ENCODE measurements at places on chromosomes 5 and 9.

- H3K27me3 ChIP-seq = peaks cover 7% of the 10 kb centered on the region
- no peaks in the 10 kb centered on the region for H3K36me3 ChIP-seq
- DNase-seq = no peak
Measured at GRCh38 chr9:87227456-87227855, 270.2 kb upstream of the DAPK1 start.

DNA sequence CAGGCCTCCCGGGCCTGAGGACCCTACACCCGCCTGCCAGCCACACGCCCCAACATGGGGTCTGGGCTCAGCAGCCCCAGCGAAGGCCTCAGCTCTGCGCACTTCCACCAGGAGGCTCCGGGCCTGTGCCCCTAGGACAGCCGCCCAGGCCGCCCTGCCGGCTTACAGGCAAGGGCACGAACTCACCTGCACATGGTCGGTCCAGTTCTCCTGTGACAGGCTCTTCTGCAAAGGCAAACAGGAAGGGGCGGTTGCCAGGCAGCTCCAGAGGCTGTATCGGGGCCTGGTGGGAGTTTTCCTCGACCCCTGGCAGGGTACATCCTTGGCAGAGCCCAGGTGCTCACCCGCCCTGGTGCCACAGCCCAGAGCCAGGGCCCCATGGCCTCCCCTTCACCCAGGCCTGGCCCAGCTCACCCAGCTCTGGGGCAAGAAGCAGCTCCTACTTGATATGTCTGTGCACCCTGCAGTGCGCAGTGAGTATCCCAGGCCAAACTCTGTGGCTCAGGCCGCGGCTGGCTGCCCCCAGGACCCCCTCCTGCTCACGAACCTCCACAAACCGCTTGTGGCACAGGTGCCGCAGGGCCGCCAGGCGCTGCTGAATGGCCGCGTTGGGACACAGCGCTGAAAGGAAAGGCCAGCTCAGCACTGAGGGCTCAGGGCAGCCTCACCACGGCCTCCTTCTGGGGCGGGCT, 52.2 kb upstream of the NRARP start:
- DNase-seq = no peak
- H3K4me3 ChIP-seq = no peak overlapping the region
- H3K27me3 ChIP-seq = no peaks in the 10 kb centered on the region
- peaks cover 4% of the 10 kb centered on the region for H3K36me3 ChIP-seq

GRCh38 chr5:6066016-6066415, 312.3 kb downstream of the MED10 start:
- no peaks in the 10 kb centered on the region for H3K27me3 ChIP-seq
- no peak for DNase-seq
- no peaks in the 10 kb centered on the region for H3K36me3 ChIP-seq
- no peak overlapping the region for H3K27ac ChIP-seq
- no peaks in the 10 kb centered on the region for H3K4me1 ChIP-seq

- no peak overlapping the region for H3K27ac ChIP-seq
- H3K4me3 ChIP-seq = no peak overlapping the region
- H3K36me3 ChIP-seq = peaks cover 11% of the 10 kb centered on the region
- peaks cover 33% of the 10 kb centered on the region for H3K4me1 ChIP-seq
- H3K27me3 ChIP-seq = no peaks in the 10 kb centered on the region
Measured at GRCh38 chr9:134399435-134400056, 73.3 kb downstream of the RXRA start.

GRCh38 chr5:138770291-138770690, 17.1 kb downstream of the CTNNA1 start:
- H3K27me3 ChIP-seq = peaks cover 44% of the 10 kb centered on the region

DNA sequence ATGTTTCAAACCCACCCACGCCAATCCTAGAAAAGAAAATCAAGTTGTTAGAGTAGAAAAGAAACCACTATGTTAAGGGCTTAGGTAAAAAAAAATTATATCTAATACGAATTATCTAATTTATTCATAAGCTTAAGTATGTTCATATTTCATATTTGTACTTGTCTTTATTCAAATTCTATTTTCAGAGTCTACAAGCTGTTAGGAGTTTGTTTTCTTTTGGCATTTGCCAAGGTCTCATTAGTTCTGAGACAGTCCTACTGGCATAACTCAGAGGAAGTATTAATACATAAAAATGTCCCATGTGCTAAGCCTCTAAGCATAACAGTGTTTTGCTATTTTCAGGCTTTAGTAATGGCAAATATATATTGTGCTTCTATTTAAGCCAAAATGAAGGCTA, 57.6 kb downstream of the STARD4 start:
- H3K4me3 ChIP-seq = no peak overlapping the region
- no peaks in the 10 kb centered on the region for H3K27me3 ChIP-seq
- H3K27ac ChIP-seq = no peak overlapping the region

GRCh38 chr5:167546270-167546669, 745.2 kb upstream of the WWC1 start:
- H3K4me1 ChIP-seq = no peaks in the 10 kb centered on the region
- no peaks in the 10 kb centered on the region for H3K36me3 ChIP-seq
- H3K27ac ChIP-seq = no peak overlapping the region
- DNase-seq = no peak
- no peak overlapping the region for H3K4me3 ChIP-seq
- no peaks in the 10 kb centered on the region for H3K27me3 ChIP-seq

DNA sequence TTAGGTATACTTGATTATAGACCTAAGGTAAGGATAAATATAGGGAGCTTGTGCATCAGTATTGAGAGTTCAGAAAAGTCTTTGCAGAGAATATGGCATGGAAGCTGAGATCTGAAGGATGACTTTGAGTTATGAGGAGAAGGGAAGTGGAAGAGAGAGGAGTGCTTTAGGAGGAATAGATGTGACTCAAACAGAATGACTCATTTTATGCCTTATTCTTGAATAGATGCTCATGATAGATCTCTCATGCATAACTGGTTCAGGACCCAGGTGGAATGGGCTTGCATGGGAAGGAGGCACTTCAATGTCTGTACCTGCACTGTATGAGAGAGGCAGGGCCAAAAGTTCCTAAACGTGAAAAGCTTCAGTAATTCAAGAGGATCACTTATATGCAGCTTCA, 103.3 kb downstream of the CWC27 start:
- no peak overlapping the region for H3K27ac ChIP-seq
- H3K27me3 ChIP-seq = no peaks in the 10 kb centered on the region
- peaks cover under 1% of the 10 kb centered on the region for H3K36me3 ChIP-seq
- H3K4me3 ChIP-seq = no peak overlapping the region
- DNase-seq = no peak

DNA sequence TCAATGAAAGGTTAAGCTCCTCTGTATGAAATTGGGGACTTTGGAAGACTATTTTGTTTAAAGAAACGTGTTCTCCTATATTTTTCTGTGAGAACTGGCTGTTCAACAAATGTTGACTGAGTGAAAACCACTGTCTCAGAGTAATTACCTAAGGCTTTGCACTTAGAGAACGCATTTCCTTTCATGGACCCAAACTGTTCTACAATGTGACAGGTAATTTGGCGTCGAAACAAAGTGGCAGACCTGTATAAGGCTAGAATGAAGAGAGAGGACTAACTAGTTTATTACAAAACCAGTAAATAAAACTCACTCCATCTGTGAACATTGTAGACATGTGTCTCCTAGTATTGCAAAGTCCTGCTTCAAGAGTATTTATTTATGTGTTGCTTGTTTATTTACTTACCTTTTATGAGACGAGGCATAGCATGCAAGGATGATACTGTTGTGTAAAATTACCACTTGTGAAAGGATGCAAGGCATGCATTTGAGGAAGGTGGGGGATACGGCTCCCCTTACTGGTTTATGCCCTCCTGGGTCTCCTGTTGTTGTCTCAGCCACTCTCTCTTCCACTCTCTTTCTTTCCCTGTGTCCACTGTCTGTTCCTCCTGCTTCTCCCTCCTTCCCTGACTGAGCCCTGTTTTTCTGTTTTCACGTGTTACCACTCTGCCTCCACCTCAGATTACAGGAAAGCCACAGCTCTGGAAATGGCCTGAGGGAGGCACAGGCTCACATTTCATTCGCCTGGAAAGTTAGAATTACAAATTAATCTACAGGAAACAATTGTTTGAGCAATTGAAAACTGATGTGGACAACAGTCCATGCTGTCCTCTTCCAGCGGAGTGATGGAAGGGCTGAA, 444.0 kb upstream of the ZNF608 start:
- H3K4me3 ChIP-seq = no peak overlapping the region
- DNase-seq = no peak
- no peaks in the 10 kb centered on the region for H3K4me1 ChIP-seq
- no peaks in the 10 kb centered on the region for H3K27me3 ChIP-seq
- H3K36me3 ChIP-seq = no peaks in the 10 kb centered on the region
- H3K27ac ChIP-seq = no peak overlapping the region

GRCh38 chr9:135134268-135135022, 47.0 kb downstream of the OLFM1 start:
- no peak overlapping the region for H3K4me3 ChIP-seq
- H3K27ac ChIP-seq = no peak overlapping the region
- H3K36me3 ChIP-seq = no peaks in the 10 kb centered on the region
- peaks cover 13% of the 10 kb centered on the region for H3K27me3 ChIP-seq
- H3K4me1 ChIP-seq = peaks cover 2% of the 10 kb centered on the region

DNA sequence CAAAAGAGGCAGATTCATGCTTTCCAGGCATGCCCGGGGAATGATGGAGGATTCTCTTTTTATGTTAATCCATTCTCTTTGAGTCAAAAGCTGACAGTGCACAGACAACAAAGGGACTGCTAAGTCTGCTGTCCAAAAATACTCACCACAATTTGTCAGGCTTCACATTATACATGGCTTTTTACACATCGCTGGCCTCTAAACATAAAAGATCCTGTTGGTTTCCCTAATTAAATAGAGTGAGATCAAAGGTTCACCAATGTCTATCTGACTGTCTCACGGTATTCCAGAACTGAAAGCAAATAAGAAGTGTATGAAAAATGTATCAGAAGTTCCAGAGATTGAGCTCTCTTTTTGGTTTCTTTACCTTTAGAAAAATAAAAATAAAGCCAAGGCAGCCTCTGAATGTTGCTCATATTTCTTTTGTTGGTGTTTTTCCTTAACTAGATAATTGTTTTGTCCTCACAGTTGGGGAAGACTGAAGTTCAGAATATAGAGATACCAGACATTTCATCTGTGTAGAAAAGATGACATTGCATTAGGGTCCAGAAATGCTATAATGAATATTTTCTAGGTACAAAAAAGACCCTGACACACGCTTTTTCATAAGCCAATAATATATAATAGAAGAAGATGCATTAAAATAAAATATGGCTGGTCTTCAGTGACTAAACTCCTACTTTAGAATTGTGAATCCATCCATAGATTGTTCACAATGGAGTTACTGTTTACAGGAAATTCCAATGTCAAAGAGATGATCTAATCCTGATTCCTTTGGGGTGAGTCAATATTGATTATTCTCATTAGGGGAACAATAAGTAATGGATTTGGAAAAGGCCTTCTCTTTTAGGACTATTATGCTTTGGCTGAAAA, 688.2 kb upstream of the CDH6 start:
- H3K36me3 ChIP-seq = no peaks in the 10 kb centered on the region
- no peaks in the 10 kb centered on the region for H3K27me3 ChIP-seq
- no peaks in the 10 kb centered on the region for H3K4me1 ChIP-seq

GRCh38 chr9:117768750-117769395, 64.7 kb downstream of the TLR4 start:
- H3K27ac ChIP-seq = no peak overlapping the region
- no peak overlapping the region for H3K4me3 ChIP-seq
- peaks cover 30% of the 10 kb centered on the region for H3K27me3 ChIP-seq
- no peak for DNase-seq
- H3K4me1 ChIP-seq = no peaks in the 10 kb centered on the region
